EL (cell line): ENCODE measurements at places on chromosomes 7 and 10.

DNA sequence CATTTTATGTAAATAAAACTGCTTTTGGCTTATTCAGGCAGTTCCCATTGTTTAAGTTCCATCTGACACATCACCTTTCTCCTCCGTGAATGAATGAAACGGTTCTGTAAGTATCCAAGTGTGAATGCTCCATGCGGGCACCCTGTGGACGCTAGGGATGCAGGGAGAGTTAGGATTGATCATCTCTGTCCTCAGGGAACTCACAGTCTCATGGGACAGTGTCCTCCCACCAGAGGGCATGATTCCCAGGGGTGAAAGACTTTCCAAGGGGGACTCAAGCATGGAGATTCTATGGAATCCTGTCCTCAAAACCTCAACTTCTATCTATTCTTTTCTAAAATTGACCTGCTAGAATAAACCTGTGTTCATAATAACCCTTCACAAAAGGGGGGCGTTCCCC is 98.8 kb downstream of the HECW1 start:
- peak; percentile 30 for DNase-seq

DNA sequence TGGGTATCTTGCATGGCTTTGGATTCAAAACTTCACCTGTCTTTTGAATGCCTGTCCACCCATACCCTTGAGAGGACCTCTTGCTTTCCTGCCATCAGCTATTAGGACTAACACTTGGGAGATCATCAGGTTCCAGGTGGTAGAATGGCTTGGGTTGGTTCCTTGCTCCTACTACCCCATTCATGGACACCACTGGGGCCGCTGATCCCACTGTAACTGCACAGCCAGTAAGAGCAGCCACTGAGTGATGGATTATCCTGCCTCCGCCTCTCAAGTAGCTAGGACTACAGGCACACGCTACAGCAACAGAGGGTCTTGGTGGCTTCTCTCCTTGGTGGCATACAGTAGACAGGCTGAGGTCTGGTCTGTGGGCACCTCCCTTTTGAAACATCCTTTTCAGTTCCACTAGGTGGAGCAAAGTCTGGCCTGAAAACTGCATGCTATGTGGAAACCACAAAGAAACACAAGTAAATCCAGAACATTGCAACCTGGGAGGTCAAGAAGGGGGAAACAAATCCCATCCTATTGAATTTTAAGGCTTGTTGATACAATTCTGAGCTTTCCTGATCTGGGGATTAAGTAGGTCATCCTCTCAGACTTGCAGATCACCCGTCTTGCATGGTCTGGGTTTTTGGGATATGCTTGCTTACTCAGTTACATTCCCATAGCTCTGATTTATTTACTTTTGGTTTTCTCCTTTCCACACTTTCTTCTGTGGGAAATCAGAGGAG is 9.4 kb downstream of the WBP1L start:
- peak; percentile 67 for DNase-seq

DNA sequence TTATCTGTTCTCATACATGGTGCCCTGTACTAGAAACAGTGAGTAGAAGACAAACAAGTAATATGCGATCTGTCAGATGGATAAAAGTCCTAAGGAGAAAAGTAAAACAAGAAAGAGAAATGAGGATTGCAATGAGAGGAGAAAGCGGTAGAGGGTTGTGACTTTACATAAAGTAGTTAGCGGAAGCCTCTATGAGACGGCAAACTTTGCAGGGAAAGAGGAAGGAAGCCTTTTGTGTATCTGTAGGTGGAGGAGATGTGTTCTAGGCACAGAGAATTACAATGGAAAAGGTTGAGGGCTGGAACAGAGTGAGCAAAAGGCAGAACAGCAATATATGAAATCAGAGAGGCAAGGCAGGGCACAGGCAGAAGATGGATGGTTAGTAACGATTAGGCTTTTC is 150.4 kb upstream of the SEMA3E start:
- no peak for DNase-seq

GRCh38 chr10:76887223-76888010 is 750.2 kb downstream of the KCNMA1 start:
- no peak for DNase-seq

GRCh38 chr7:15864626-15864991 is 178.1 kb upstream of the MEOX2 start:
- DNase-seq, result no peak

GRCh38 chr7:116588641-116589594 is 64.1 kb downstream of the CAV1 start:
- peak; percentile 75 for DNase-seq

DNA sequence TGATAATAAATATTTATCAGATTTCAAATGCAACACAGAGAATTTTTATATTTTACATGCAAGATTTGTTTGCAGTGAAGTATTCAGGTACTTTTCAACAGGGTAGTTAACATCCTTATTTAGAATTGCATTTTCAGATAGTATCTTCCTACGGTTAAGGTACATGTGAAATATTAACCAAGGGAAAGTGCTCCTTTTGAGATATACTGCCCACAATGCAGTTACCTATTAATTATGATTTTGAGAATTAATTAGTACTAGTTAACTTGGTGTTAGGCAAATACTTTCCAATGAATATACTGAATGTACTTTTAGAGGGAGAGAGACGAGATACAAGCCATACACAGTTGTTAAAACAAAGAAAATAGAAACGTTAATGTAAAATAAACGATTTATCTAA is 206.2 kb upstream of the YAE1 start:
- DNase-seq, result no peak

DNA sequence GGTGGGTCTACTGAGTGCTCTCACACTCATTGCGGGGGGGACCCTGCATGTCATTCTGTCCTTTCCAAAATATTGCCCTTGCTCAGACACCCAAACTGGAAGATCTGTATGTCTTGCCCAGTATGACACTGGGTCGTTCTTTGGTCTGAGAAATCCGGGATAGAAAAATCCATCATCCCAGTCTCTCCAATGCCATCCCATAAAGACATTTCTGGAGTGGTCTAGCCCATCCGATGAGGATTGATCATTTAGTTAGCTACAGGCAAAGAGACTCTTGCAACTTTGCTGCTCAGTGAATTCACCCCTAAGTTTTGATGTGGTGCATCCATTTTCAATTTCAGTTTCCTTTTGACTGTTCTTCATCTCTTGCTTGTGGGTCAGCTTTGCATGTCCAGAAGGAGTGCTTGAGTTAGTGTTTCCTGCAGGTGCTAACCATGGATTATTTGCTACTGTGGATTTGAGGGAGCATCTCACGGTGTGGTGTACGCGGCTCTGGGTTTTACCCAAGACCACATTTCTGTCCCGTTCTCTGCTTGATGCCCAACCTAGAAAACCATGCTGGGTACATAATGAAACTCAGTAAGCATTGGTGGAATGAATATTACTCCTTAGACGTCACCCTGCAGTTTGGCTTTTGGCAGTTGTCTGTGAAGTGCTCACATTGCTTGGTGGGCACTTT is 247.0 kb upstream of the MKI67 start:
- no peak for DNase-seq

GRCh38 chr7:41930538-41931262 is 227.8 kb upstream of the INHBA start:
- DNase-seq, result peak; percentile 55

GRCh38 chr10:27345455-27345920 is 104.9 kb upstream of the ACBD5 start:
- DNase-seq, result no peak

DNA sequence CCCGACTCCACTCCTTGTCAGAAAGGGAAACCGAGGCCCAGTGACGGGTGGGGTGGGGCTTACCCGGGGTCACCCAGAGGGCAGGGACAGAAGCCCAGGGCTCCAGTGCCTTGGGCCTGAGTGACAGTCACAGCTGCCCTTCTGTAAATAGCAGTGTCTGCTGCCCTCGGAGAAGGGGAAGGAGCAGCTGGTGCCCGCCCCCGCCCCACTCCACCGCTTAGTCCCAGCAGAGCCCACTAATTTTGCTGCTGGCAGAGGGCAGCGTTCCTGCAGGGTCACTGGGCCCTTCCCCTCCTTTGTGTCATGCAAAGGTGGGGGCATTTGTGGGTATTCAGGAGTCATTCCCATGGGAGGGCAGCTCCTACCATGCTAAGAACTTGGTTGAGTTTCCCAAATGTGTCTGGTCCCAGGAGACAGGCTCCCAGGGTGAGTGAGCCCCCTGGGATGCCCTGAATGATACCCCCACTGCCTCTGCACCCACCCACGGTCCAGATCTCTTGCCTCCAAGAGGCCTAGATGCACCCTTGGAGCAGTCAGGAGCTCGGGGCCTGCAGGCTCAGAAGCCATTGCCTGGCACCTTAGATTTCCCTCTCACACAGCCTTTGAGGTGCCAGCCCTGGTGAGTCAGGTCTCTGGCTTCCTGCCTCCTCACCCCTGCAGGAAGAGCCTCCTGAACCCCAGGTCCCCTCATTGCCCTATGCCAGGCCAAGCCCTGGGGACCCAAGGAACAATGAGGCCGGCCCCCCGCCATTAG is 17.2 kb downstream of the SH2B2 start:
- no peak for DNase-seq

DNA sequence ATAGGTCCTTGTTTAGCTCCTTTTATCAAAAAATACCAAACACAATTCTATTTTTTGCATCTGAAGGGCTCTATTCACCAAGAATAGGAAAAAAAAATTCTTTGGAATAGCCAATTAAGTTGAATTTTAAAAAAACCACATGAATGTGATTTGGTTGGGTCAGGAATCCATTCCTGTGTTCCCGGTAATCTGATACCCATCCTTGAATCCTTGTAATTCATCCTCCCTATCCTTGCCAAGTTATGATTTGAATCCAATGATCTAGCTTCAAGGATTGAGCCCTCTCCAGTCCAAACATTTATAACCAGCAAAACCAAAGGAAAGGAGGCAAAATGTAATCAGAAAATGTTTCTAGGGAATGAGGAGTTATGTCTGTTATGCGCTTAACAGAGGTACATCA is 86.6 kb downstream of the CFAP58 start:
- peak; percentile 36 for DNase-seq

DNA sequence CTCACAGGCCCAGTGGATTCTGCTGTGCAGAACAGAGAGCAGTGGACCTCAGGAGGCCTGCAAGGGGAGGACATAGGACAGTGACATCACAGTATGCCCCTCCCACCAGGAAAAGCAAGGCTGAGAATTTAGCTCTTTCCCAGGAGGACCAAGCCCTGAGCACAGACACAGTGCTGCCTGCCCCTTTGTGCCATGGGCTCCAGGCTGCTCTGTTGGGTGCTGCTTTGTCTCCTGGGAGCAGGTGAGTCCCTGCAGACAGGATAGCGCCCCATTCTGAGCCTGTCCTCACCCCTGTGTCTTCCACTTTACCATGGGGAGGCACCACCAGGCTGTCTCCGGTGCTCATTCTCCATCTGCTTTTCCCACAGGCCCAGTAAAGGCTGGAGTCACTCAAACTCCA is 63.0 kb upstream of the PRSS58 start:
- no peak for DNase-seq

- DNase-seq, result no peak
Observed at GRCh38 chr10:88057720-88058119, 194.3 kb downstream of the PTEN start.

- DNase-seq, result peak; percentile 14
Observed at GRCh38 chr7:96720843-96721242, 11.2 kb upstream of the SEM1 start.

- DNase-seq, result no peak
Observed at GRCh38 chr7:121267612-121268011, 61.2 kb upstream of the WNT16 start.

- DNase-seq, result no peak
Observed at GRCh38 chr10:71392292-71392691, 4.4 kb upstream of the CDH23 start.

DNA sequence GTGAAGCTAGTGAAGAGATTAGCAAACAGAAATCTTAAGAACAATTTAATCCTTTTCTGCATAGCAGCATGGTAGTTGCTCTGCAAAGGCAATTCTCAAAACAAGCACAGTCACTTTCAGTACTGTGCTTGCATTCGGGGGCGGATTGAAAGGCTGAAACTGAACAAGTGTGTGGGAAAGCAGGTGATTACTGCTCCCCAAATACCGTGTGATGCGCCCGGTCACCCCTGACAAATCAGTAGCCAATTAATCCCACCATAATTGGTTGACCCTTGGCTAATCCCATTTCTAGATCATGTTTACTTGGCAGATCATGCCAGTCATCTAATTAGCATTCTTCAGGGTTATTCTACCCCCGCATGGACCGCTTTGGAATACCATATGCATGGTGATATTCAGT is 76.5 kb upstream of the ADRB1 start:
- DNase-seq, result no peak

DNA sequence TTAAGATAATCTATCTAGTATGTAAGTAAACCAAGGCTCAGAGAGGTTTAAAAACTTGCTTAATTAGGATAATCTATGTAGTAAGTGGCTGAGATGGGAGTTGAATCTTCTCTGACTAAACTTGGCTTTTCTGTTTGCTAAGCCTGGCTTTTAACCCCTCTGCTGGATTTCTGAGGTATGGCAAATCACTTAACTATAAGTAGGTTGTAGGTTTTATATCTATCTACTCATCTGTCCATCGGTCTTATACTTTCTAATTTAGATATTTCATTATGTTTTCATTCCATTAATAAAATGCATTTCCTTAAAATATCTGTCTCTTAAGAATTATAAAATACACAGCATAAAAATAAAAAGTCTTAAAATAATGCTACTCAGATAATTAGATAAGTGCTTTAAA is 59.4 kb downstream of the ST7 start:
- DNase-seq, result peak; percentile 39

GRCh38 chr10:119834188-119834587 is 38.5 kb downstream of the MCMBP start:
- peak; percentile 6 for DNase-seq

GRCh38 chr7:1889091-1889490 is 219.0 kb downstream of the ELFN1 start:
- DNase-seq, result no peak

GRCh38 chr10:865924-866576 is 65.5 kb downstream of the LARP4B start:
- no peak for DNase-seq

DNA sequence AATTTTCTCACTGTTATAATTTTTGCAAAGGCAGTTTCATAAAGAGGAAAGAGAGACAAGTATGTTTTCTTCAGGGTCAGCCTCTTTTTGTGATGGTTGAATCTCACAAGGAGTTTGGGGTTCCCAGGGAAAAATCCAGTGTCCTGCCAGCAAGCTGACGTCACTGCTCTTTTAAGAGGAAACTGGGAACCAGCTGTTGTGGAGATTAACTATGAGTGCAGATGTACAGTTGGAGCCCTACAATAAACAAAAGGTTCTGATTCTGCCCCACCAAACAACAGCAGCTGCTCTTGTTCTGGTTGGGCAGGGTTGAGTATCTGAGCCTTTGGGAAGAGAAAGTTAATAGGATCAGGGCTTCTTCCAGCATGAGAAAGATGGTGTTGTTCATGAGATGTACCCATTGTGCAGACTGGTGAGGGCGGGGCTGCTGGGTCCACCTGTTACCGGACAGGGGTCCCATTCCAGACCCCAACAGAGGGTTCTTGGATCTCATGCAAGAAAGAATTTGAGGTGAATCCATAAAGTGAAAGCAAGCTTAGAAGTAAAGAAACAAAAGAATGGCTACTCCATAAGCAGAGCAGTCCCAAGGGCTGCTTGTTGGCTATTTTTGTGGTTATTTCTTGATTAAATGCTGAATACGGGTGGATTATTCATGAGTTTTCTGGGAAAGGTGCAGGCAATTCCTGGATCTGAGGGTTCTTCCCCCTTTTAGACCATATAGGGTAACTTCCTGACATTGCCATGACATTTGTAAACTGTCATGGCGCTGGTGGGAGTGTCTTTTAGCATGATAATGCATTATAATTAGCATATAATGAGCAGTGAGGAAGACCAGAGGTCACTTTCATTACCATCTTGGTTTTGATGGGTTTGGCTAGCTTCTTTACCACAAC is 12.5 kb downstream of the PRF1 start:
- DNase-seq, result peak; percentile 17
